ENCODE measurements at places on chromosomes 4 and X. TPM values are rescaled to one million over a fixed set of nuclear protein-coding genes. Genes with fewer than 3 reads are reported as not detected.

SRPX gene
- total RNA-seq: 1.0 TPM

FAM47A gene
- total RNA-seq: not detected

PRSS12 gene
- total RNA-seq: 6.8 TPM

HERC5 gene
- 8.4 TPM for total RNA-seq

SSX4B gene
- total RNA-seq: not detected

GPR119 gene
- not detected for total RNA-seq

GALNTL6 gene
- 0.26 TPM for total RNA-seq

DNA sequence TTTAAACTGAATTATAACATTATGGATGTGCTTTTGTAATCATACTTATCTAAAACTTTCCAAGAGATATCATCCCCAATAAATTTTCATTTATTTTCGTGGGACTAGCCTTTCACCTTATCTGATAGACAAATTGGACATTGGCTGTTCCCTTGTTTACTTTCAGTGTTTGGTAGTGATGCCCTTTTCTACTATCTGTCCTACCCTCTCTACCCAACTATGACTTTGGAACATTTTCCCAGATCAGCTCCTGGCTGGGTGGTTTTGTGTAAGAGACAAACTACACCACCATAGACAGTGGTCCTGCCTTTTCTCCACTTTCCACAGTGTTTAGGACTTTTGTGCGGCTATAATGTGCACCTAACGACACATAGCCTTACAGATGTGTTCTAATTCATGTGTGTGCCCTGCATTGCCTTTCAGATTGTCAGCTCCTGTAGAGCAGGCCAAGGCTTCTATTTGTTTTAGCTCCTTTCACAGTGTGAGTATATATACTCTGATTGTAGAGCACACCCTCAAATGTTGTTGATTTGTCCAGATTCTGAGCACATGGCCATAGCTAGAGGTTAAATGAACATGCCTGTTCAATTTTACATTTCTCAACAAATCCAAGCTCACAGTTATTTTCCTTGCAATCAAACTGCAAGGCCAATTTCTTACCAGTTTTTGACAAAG is 63.0 kb upstream of the TRPC5OS start:
- H3K4me1 ChIP-seq: no peaks in the 10 kb centered on the region
- DNase-seq: no peak
- no peak overlapping the region for H3K4me3 ChIP-seq
- H3K36me3 ChIP-seq: no peaks in the 10 kb centered on the region
- no peaks in the 10 kb centered on the region for H3K27me3 ChIP-seq

DNA sequence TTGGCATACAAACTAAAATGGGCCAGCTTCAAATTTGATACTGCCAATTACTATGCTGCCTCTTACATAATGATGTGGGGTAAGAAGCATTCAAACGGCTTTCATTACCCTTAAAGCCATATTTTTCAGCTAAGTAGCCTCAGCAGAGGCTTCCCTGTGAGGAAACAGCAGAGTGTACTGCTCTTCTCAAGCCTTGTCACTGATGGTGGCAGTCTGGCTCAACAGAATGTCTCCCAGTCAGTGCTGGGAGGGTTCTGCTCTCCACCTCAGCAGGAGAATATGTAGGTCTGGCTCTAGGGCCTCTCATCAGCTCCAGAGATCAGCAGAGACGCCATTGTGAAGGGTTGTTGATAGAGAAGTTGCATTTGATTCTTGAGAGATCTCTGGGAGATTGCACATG is 44.6 kb upstream of the MBNL3 start:
- no peak overlapping the region for H3K4me3 ChIP-seq
- H3K4me1 ChIP-seq: no peaks in the 10 kb centered on the region

DNA sequence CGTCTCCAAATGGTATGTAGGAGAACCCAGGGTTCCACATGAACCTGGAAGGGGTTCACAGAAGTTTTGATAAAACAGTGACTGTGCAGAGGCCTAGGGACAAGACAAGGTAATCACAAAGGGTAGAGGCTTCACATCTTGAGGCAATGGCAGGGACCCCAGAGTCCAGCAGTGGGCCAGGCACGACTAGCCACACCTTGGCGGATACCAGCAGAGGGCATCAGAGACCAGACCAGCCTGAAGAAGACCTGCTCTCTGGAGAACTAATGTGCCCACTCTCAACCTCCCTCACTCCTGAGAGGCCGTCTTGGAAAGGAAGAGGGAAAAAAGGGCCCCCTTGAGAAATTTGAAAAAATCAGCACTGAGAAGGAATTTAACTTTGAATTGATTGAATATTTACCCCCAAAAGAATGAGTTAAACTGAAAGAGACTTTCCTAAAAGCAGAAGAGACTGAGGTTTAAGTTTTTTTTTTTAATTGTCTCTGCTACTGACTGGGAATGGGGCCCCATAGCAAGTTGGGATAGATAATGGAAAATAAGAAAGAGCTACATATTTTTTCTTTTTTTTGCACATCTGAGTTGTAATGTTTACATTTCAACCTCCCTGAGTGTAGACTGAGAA is 243.8 kb upstream of the JADE1 start:
- DNase-seq: no peak
- no peak overlapping the region for H3K27ac ChIP-seq
- no peaks in the 10 kb centered on the region for H3K27me3 ChIP-seq
- H3K4me3 ChIP-seq: no peak overlapping the region

- H3K27me3 ChIP-seq: no peaks in the 10 kb centered on the region
- no peak for DNase-seq
- no peak overlapping the region for H3K27ac ChIP-seq
- no peak overlapping the region for H3K4me3 ChIP-seq
- H3K36me3 ChIP-seq: no peaks in the 10 kb centered on the region
Observed at GRCh38 chr4:169417629-169418282, 147.0 kb upstream of the SH3RF1 start.

DNA sequence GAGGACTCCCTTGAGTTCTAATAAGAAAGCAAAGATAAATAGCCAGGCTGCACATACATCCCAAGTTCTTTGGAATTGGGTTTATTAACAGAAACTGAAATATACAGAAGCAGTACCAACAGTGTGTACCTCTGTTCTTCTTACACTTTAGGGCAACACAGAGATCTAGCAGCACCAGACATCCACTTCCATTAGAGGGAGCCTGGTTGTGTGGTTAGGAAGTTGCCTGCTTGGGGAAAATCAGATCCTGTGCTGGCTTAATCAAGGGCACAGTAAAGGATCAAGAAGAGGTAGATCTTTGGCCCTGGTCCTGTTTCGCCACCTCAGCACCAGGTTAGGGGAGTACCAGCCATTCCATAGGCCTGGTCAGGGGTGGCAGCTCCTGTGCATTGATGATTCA is 231.1 kb upstream of the ARHGAP24 start:
- DNase-seq: no peak
- H3K36me3 ChIP-seq: no peaks in the 10 kb centered on the region
- no peaks in the 10 kb centered on the region for H3K27me3 ChIP-seq
- H3K4me1 ChIP-seq: no peaks in the 10 kb centered on the region
- H3K4me3 ChIP-seq: no peak overlapping the region

DNA sequence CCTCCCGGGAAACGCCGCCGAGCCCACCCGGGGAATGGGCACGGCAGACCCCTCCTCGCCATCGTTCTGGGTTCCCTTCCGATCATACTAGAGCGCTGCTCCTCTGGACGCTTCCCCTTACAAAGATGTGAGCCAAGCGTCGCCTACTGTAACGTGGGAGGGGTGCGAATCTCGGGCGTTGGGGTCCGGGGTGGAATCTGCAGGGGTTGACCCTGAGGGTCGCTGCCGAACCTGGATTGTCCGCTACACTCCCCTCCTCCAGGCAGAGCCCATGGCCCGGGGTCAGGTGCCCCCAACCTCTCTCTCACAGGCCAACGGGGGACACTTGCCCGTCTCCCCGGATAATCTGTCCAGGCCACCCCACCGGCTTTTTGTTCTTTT is 13.8 kb downstream of the BCOR start:
- H3K36me3 ChIP-seq: no peaks in the 10 kb centered on the region
- H3K27me3 ChIP-seq: peaks cover 9% of the 10 kb centered on the region
- peaks cover 34% of the 10 kb centered on the region for H3K4me1 ChIP-seq
- no peak overlapping the region for H3K27ac ChIP-seq
